ENCODE measurements at places on chromosomes 16 and 17.

GRCh38 chr17:47095268-47095667 lies 93.8 kb downstream of the CDC27 start:
- DNase-seq: no peak

DNA sequence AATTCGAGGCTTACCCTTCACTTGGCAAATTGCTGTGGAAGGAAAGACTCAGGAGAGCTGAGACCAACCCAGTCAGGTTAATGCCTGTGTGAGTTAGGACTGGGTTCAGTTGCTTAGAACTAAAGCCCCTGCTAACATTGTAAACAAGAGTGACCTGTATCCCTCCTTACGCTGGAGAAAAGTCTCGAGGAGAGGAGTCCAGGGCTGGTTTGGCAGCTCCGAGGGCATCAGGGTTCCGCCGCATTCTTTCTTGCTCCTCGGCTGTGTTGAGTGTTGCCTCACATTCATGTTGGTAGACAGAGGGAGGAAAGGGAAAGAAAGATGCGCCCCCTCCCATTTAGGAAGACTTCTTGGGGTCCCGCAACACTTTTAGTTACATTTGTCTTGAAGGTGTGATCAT lies 18.5 kb downstream of the VPS35L start:
- no peak for DNase-seq

DNA sequence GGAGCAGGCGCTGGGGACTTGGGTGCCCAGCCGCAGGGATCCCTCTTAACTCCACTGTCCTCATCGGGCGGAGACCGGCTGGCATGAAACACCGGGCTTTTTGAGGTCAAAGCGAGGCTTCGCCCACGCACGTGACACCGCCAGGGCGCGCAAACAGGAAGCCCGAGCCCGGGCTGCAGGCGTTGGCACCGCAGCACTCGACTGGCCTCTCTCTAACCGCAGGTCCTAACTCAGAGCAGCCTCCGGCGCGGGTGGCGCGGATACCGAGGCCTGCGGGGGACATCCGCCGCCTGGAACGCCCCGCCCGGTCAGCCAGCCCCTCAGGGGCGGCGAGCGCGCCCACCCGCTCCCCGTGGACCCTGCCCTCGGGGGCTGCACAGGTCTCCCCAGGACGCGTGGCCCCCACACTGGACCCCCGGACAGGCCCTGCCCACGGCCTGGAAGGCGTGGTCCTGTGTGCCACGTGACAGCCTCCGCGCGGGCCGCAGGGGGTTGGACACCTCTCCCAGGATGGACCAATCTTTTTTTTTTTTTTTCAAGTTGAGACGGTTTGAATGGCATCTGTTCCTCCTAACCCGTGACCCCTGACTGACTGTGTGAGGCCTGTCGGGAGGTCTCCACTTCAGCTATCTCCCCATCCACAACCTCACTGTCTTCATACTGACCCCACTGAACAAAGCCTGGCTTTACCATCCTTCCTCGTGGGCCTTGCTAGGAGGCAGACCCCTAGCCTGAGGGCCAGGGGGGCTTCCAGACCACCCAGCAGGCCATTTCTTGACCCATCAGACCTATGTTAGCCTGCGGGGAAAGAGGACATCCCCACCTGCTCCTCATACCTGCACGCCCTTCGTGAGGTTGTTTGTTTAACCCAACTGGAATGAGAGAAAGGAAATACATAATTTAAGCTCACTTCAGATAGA lies 8.4 kb upstream of the SLC47A2 start:
- no peak for DNase-seq

DNA sequence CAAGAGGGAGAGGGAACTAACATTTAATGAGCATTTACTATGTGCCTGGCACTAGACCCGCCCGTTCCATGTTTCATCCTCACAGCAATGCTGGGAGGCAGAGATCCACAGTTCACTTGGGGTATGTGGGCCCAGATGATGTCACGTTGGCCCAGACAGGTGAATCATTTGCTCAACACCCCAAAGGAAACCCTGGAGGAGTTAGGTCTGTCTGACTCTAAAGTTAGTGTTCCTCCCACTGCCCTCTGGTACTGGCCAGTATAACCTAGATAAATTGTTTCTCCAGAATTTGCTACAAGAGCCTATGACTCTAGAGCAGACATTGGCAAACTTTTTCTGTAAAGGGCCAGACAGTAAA lies 164.6 kb downstream of the VPS53 start:
- no peak for DNase-seq

- no peak for DNase-seq
These were observed 5.4 kb upstream of the EFCAB13 start for GRCh38 chr17:47318197-47318918.

GRCh38 chr17:57406131-57406980 lies 150.0 kb downstream of the MSI2 start:
- no peak for DNase-seq

DNA sequence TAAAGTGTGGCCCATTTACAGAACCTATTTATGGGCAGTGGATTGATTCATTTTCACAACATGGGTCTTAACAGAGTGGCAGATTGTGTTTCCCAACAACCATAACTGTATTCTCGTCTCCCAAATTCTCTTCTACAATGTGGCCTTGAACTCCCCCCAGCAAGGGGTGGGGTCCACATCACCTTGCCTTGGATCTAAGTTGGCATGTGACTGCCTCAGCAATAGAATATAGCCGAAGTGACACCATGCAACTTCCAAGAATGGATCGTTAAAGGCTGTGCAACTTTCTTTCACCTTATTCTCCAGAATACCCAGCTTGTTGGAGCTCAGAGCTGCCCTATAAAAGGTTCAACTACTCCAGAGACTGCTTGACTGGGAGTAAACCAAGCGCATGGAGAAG lies 72.0 kb upstream of the CDH5 start:
- no peak for DNase-seq

- no peak for DNase-seq
These were observed 35.7 kb upstream of the GNA13 start for GRCh38 chr17:65092262-65092661.

DNA sequence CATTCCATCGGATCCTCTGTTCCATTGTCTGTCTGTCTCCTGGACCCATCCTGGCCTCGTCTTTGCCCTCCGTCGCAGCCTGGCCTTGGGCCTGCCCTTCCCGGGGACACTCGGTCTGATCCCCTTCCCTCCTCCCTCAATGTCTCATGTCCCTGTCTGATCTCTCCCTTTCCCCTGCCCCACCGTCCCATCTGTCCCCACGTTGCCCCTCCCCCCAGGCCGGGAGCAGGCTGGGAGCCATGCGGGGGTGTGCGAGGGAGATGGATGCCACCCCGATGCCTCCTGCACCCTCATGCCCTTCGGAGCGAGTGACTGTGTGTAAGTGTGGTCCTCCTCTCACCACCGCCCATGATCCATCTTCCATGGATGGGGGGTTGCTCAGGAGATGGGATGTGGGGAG lies 5.3 kb upstream of the ATP2A1 start:
- DNase-seq: no peak

GRCh38 chr17:40484285-40484972 lies 17.0 kb downstream of the TNS4 start:
- DNase-seq: no peak

DNA sequence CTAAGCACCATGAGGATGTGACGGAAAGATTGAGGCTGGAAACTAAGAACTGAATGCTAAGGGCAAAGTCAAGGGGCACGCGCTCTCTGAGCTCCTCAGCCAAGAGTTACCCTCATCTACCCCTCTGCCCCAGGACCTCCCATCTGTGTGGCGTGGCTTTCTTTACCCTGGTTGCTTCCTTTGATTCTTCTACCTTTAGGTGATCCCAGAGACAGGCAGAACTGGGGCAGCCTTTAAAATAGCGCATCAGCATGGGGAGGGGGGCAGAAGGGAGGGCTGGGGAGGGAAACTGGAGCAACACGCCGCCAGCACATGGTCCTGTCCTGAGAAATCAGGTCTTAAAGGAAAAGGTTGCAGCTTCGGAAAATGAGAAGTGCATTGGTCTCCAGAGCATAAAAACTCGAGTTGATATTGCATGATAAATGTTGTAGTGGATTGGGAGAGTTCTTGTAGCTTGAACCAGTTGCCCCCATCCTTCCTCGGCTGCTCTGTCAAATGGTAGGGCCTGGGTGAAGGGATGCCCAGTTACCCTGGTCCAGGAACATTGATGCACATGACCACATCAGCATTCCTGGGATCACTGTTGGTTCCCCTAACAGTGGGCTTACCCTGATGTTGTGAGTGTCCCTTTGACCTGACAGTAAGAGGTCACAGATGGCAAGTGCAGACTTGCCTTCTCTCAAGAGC lies 29.7 kb downstream of the LDHD start:
- DNase-seq: no peak

DNA sequence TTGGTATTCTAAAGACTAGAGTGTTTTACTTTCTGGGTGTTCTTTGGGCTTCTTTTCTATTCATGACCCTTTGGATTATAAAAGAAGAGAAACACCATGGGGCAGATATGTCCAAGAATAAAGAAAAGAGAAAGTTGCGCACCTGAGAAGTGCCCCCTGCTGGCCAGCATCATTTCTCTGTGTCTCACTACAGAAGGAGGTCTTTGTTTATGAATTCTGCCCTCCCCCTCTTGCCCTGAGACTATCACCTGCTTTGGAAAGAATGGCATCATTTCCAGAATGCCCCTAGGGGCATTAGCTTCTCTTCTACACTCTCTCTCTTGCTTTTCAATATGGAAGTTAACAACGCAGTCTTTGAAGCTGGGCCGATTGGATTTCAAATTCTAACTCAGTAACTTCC lies 45.0 kb downstream of the CDH13 start:
- DNase-seq: peak; percentile 16

DNA sequence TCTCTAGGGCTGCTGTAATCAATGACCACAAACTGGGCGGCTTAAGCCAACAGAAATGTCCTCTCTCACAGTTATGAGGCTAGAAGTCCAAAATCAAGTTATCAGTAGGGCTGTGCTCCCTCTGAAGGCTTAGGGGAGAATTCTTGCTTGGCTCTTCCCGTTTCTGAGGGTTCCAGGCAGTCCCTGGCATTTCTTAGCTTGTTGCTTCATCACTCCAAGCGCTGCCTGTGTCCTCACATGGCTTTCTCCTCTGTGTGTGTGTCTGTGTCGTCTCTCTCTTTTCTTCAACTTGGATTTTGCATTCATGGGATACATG lies 13.7 kb upstream of the CDC42EP4 start:
- no peak for DNase-seq

DNA sequence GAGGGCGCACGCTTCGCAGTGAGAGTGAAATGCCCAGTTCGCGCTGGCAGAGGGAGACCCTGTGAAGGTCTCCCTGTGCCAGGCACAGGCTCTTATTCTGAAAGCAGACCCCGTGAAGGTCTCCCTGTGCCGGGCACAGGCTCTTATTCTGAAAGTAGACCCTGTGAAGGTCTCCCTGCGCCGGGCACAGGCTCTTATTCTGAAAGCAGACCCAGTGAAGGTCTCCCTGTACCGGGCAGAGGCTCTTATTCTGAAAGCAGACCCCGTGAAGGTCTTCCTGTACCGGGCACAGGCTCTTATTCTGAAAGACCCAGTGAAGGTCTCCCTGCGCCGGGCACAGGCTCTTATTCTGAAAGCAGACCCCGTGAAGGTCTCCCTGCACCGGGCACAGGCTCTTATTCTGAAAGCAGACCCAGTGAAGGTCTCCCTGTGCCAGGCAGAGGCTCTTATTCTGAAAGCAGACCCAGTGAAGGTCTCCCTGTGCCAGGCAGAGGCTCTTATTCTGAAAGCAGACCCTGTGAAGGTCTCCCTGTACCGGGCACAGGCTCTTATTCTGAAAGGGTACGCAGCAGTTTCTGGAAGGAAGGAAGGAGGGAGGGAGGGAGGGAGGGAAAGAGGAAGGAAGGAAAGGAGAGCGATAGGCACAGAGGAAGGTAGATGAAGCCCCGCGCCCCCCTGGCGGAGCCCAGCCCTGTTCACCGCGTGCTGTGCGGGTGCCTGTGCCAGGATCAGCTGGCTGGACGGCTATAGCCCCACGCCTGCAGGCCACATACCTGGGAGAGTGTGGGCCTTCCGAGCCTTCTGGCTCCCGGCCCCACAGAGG lies 55.3 kb downstream of the WDR45B start:
- peak; percentile 31 for DNase-seq

- DNase-seq: no peak
These were observed 49.0 kb downstream of the RTN4RL1 start for GRCh38 chr17:1976000-1976682.

DNA sequence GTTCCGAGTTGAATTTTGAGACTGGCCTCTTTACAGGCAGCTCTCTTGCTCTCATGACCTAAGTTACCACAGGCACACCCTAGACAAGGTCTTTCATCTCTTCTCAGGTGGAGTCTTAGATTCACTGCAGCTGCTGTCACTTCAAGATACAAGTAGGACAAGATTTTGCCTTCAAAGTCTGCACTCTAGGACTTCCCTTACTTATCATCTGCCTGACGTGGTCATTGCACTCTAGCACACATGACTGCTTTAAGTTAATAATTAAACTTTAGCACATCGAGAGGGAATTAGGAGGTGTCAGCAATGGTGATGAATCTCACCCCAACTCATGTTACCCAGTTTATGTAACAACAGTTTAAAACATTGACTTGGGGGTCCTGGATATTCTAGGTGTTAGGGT lies 25.6 kb downstream of the RNF135 start:
- DNase-seq: no peak

GRCh38 chr16:23964136-23964535 lies 128.4 kb downstream of the PRKCB start:
- DNase-seq: no peak

- DNase-seq: no peak
These were observed 59.7 kb downstream of the HLF start for GRCh38 chr17:55324296-55324978.

DNA sequence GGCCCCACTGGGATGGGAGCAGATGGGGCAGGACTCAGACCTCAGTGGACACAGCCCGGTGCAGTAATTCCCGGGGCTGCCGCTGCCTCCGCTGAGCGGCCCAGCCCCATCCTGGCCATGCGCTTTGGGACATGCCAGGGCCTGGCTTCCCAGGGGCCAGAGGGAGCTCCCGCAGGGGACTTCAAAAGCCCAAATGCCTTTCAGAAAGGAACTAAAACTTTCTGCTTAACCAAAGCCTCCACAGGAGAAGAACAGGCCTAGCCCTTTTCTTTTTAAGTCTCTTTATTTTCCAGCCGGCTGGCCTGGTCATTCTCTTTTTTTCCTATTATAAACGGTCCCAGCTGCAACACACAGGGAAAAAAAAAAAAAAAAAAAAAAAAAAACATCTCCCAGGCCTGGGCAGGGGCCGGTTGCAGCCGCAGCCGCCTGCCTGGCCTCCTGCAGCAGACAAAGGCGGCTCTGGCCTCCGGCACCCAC lies 10.7 kb upstream of the ZNF423 start:
- DNase-seq: no peak

DNA sequence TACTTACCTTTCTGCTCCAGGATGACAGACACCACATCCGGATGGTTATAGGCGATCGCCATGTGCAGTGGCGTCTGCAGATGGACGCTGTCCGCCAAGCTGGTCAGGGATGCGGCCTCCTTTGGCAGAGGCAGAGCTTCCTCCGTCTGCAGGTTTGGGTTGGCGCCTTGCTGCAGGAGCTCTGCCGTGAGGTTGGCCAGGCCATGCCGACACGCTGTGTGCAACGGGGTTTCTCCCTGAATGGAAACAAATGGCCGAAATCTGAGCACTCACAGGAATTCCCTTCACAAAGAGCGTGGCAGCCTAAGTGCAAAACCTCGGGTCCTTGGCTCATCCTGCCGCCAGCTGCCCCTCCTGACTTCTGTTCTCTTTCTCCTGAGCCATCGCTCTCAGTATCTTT lies 41.8 kb downstream of the CYB5D2 start:
- DNase-seq: no peak

Measured in CD8-positive, alpha-beta memory T cell (primary cell).